Fibroblast of upper back skin (primary cell): ENCODE measurements at places on chromosomes 7 and 10.
A peak's percentile ranks its signal among the peaks of the same experiment; 100 is the strongest.

GRCh38 chr10:10852464-10852863 is 165.2 kb upstream of the CELF2 start:
- DNase-seq = no peak

GRCh38 chr7:112505495-112505894 is 24.7 kb downstream of the LSMEM1 start:
- no peak for DNase-seq

DNA sequence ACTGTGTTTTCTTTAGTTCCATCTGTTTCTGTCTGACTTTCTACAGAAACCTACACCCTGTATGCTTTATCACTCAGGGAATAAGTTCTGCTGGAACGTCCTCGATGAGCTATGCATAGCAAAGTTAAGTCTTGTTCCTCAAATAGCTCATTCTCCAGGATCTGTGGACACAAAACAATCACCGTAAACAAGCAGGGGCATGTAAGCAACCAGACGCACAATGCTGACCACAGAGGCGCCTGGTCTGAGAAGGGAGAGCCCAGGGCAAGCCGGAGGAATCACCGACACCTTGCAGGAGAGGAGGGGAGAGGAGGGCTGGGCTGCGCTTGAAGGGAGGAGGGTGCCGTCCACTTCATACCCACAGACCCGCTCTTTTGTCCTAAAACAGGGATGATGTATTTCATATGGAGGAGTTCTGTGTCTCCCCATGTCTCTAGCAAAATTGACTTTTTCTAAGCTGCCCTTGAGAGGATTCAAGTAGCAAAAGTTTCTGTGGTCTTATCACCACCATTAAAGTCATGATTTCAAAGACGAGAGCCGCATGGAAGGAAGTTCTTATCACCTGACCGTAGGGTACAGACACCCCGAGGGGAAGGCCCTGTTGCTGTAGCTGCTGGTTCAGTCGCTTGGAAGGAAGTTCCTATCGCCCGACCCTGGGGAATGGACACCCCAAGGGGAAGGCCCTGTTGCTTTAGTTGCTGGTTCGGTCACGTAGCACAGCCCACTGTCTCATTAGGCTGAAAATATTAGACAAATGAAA is 14.3 kb downstream of the CALML3 start:
- no peak for DNase-seq

DNA sequence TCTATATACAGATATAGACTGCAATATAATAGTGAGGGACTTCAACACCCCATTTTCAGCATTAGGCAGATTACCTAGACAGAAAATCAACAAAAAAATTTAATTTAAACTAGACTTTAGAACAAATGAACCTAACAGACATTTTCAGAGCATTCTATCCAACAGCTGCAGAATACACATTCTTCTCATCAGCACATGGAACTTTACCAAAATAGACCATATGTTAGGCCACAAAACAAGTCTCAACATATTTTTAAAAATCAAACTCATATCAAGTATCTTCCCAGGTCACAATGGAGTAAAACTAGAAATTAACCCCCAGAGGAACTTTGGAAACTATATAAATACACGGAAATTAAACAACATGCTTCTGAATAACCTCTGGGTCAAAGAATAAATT is 169.6 kb downstream of the MTERF1 start:
- peak; percentile 37 for DNase-seq

DNA sequence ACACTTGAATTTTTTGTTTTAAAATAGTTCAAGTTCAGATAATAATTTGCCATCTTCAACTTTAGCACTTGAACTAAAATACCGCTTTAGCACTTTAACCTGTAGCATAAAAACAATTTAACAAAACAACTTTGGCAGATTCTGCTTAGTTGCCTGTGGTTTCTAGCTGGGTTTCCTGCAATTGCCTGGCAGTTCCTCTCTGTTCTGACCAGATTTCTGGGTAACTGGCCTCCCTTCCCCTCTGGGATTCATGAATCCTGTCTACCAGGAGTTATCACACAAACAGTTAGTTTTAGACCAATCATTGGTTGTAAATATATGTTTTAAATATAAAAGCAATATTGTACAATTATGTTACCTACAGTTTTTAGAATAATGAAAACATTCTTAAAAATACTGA is 89.8 kb upstream of the HDAC9 start:
- DNase-seq = no peak

DNA sequence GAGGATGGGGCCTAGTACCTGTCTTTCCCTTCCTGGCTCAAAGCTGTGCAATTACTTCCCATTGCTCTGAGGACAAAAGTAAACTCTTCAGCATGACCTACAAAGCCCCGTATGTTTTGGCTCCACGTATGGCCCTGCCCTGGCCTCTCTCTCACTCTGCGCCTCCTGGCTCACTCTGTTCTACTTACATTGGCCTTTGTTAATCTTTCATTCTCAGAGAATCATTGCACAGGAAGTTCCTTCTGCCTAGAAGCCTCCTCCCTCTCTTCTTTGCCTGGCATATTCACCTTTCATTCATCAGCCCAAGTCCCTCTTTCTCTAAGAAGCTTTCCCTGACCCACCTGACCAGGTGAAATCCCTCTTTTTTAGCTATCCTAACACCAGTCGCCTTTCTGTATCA is 23.9 kb downstream of the LIPM start:
- no peak for DNase-seq

- no peak for DNase-seq
These were observed 820.0 kb downstream of the XPNPEP1 start for GRCh38 chr10:109103278-109103677.

GRCh38 chr10:129365767-129366402 is 101.2 kb upstream of the MGMT start:
- no peak for DNase-seq

- DNase-seq = no peak
These were observed 165.3 kb downstream of the PAXIP1 start for GRCh38 chr7:154837622-154838021.

- DNase-seq = peak; percentile 18
These were observed 41.5 kb upstream of the PRKCQ start for GRCh38 chr10:6621536-6621935.

GRCh38 chr7:127119517-127119916 is 133.2 kb downstream of the GRM8 start:
- DNase-seq = no peak

- peak; percentile 69 for DNase-seq
These were observed 42.7 kb upstream of the PLXNA4 start for GRCh38 chr7:132618956-132619305.

- no peak for DNase-seq
These were observed 43.9 kb upstream of the SLC29A3 start for GRCh38 chr10:71274901-71275796.

- DNase-seq = peak; percentile 10
These were observed 365 bp downstream of the YME1L1 start for GRCh38 chr10:27153845-27154193.

GRCh38 chr7:98254951-98255610 is 3.0 kb upstream of the TECPR1 start:
- DNase-seq = no peak

GRCh38 chr10:21234761-21235160 is 290.7 kb downstream of the SKIDA1 start:
- DNase-seq = no peak

DNA sequence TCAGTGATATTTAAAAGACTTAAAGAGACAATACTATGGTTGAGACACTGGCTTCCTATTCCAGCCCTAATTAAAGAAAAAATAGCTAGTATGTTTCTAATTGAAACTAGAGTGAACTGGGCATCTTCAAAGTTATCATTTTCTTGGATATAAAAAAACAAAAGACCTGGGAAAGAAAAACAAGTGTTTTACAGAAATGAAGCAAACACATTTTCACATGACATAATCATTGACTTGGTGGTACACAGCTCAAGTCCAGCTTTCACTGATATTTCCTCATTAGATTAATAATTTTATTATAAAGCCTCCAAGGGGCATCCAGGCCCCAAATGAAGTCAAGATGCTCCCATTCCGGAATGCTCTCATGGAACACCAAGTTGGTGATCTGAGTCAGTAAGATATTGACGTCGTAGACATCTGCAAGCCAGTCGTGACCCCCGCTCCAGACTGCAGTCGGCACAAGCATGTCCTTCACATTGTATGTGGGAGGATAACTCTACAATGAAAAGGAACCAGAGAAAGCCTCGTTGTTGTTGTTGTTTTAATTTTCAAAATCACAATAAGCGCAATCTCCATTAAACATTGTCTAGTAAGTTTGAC is 7.5 kb upstream of the CH25H start:
- peak; percentile 35 for DNase-seq

DNA sequence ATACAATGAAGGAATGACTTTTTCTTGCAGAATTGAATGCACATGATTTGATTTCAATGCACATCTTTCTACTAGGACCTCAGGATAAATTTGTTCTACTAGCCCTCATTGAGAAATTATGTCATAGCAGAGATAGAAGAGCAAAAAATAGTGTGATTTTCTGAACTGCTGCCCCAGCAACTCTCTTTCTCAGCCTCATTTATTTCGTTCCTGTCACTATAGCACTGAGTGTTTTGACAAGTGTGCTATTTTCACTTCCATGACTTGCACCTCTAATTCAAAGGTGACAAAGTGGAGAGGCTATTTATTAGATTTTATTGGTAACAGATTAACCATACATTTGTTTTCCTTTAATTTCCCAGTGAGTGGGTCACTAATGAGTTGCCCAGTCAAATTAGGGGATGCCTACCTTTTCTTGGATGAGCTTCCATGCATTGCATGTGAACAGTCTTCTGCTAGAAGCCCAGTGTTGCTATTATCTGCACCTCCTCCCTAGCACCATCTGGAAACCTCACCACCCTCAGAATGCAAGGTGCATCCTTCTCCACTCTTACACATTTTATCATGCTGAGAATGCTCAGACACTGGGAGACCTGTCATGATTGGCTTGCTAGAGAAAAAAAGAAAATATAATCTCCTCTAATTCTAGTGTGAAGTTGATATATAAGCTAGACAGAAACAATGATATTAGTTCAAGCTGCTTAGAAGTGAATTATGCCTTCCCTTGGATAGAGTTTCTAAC is 119.6 kb upstream of the CTTNBP2 start:
- DNase-seq = no peak

DNA sequence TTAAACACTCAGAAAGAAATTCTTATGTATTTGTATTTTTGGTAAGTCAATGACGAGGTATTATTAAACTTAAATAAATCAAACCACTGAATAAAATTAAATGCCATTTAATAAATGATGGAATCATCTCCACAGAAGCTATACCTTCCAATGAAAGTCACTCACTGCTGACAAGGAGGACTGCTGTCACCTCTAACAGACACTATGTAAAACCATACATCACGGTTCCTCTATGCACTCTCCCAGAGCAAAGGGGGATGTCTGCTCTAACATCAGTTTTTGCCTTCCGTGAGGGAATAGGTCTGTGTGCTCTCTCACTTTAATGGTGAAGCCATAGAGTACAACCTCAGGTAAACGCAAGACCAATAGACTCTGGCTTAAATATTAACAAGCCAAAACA is 99.7 kb upstream of the DDC start:
- DNase-seq = no peak

- DNase-seq = peak; percentile 90
These were observed 96.9 kb upstream of the PLXDC2 start for GRCh38 chr10:19719284-19719683.

DNA sequence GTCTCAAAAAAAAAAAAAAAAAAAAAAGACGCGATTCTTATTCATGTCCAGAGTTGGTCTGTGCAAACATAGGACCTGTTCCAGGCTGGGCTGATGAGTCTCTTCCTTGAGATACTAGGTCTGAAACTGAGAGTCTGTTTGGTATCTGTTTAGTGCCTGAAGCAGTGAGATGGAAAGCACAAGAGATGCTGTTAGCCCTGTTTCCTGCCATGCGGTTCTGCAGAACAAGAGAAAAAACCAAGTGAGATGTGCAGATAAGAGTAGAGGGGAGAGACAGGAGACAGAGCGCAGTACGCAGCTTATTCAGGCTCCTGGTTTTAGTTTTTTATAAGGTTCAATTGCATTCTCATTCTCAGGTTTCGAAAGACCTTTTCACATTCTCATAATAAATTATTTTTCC is 85.8 kb upstream of the PRKCQ start:
- DNase-seq = no peak

GRCh38 chr7:17136126-17136525 is 162.3 kb upstream of the AHR start:
- DNase-seq = no peak

DNA sequence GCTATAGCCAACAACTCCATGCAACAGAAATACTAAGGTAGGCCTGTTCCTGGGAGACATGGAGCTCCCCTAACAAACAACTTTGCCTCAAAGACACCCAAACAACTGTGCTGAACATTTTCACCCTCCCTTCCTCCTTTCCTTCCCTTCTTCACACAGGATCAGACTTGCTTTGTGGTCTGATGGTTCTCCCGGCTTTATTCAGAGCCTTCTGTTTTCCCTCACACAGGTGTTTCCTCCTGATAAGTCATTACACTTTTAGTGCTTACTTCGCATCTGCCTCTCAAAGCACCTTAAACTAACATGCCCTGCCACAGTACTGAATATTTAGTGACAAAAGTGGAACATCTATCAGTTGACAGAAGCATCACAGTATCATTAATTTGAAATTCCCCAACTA is 56.3 kb upstream of the YAE1 start:
- no peak for DNase-seq

GRCh38 chr7:133771788-133772419 is 355.2 kb upstream of the LRGUK start:
- DNase-seq = no peak

- DNase-seq = peak; percentile 86
These were observed 153.2 kb upstream of the ADCY1 start for GRCh38 chr7:45420843-45421495.

- DNase-seq = no peak
These were observed 3.1 kb downstream of the PPP1R35 start for GRCh38 chr7:100433276-100433591.

- DNase-seq = no peak
These were observed 52.6 kb downstream of the RASGEF1A start for GRCh38 chr10:43214071-43214955.

GRCh38 chr7:116231949-116232348 is 21.6 kb downstream of the TES start:
- peak; percentile 70 for DNase-seq

GRCh38 chr7:106644999-106645398 is 16.0 kb downstream of the CCDC71L start:
- DNase-seq = no peak

DNA sequence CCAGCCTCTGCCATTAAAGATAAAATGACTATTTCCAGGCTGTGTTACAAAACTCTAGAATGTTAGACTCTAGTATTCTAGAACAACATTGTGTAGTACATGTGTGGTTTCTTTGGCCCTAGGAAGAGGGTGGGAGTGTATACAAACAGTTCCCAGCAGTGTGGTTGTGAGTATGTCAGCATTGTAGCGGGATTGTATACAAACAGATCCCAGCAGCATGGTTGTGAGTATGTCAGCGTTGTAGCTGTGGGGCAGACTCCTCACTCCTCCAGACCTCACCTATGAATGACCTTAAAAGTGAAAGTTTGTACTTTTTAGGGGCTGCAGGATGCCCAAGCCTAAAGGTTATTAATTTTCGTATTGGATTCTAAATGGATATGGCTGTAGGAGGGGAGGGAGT is 6.9 kb upstream of the ACSL5 start:
- DNase-seq = no peak
